ENCODE measurements at places on chromosomes 2 and 18.

- DNase-seq: peak; percentile 50
These were observed 14.1 kb upstream of the MEX3C start for GRCh38 chr18:51211552-51211951.

DNA sequence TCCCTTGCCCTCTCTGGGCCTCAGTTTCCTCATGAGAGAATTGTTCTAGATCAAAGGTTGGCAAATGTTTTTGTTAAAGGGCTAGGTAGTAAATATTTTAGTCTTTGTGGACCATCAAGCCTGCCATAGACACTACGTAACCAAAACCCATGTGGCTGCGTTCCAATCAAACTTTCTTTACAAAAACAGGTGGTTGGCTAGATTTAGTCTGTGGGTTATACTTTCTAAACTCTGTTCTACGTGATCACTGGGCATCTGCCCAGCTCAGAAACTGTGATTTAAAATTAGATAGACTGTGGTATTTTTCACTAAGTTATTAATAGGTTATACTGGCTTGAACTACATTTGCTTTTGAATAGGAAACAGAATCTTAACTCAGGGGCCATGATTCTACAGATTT, 149.8 kb upstream of the DCC start:
- no peak for DNase-seq

DNA sequence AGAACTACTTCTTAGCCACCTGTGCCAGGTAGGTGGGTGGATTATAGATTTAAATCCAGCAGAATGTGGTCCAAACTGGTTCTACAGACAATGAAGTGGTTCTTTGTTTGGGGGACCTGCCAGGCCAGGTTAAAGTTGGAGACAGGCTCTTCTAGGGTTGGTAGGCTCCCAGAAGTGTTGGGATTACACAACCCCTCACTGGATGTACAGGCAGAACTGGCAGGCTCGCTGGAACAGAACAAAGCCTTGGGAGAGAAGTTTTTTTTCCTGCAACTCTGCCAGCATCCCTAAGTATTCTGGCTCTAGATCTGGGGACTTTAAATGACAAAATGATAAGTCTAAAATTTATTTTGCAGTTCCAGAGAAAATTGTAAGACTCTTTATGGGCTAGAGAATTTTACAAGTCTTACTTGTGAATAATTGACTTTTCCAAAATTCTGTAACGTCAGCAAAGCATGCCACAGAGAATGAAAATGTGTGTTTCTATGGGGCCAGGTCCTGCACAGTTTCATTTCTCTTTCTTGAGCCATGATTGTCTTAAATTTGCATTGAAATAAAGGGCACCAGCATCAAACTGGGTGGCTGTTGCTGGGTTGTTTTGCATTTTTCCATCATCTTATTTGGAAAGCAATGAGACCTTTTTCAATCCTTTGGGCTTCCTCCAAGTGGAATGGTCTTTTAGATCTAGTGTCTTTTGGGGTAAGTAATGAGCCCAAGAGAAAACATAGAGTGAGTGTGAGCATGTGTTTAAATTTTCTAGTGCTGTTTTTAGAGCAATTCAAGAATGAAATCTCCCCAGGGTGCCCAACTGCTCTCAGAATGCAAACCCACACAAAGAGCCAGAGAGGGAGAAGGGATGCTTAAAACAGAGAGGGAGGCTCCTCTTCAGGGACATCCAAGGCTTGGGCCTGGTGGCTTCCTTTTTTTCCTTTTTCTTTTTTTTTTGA, 32.4 kb upstream of the ATL2 start:
- no peak for DNase-seq

GRCh38 chr2:196516564-196516963, 123.0 kb upstream of the CCDC150 start:
- DNase-seq: no peak

DNA sequence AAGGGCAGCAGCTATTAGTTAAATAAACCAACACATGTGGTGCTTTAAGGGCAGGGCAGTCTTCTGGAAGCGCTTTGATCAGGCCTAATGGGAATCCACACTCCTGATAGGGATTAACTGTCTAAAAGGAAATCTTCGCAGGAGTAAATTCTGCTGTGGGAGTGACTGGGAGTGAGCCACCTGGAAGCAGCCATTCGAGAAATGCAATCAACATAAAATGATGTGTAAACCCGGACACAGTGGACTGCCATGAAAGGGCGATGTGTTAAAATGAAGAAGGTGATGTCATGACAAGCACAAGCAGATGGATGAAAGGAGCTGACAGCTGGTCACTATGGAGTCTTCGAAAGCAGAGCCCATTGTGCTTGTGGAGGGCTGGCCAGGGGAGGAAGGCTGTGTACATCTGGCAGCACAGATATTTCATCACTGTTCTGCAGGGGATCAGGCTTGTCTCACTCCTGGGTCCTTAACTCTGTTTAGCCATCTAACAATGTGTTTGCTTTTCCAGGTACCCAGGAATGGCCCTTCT, 24.8 kb upstream of the GALNT14 start:
- no peak for DNase-seq

GRCh38 chr2:149021761-149022160, 16.7 kb upstream of the LYPD6B start:
- DNase-seq: no peak

DNA sequence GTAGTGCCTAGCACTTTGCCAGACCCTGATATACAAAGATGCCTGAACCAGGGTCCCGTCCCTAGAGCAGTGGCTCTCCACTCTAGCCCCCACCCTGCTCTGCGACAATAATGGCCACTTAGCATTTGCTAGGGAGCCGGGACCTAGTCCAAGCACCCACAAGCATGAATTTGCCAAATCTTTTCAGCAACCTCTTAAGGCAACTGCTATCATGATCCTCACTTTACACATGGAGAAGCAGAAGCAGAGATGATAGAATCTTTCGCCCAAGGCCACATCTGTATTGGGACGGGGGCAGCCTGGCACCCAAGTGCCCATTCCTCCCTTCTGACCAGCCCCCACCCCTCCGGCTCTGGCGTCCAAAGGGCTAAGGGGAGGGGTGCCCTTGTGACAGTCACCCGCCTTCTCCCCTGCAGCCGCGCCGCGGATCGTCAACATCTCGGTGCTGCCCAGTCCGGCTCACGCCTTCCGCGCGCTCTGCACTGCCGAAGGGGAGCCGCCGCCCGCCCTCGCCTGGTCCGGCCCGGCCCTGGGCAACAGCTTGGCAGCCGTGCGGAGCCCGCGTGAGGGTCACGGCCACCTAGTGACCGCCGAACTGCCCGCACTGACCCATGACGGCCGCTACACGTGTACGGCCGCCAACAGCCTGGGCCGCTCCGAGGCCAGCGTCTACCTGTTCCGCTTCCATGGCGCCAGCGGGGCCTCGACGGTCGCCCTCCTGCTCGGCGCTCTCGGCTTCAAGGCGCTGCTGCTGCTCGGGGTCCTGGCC, 13.0 kb downstream of the SIGLEC15 start:
- no peak for DNase-seq

DNA sequence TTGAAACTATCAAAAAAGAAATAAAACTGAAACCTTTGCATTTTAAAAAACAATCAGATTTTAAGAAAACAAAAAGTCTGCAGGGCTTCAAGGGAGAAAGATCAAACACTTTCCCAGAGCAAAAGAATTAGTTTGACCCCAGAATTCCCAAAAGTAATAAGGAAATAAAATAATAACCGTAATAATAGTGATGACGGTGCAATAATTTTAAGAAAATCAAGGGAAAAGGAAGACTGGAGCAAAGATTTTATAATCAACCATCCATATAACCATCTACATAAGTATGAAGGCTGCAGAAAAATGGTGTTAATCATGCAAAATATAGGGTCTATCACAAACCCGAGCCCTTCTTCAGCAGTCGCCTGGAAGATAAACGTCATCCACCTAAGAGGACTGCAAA, 634.8 kb downstream of the GALR1 start:
- DNase-seq: no peak

DNA sequence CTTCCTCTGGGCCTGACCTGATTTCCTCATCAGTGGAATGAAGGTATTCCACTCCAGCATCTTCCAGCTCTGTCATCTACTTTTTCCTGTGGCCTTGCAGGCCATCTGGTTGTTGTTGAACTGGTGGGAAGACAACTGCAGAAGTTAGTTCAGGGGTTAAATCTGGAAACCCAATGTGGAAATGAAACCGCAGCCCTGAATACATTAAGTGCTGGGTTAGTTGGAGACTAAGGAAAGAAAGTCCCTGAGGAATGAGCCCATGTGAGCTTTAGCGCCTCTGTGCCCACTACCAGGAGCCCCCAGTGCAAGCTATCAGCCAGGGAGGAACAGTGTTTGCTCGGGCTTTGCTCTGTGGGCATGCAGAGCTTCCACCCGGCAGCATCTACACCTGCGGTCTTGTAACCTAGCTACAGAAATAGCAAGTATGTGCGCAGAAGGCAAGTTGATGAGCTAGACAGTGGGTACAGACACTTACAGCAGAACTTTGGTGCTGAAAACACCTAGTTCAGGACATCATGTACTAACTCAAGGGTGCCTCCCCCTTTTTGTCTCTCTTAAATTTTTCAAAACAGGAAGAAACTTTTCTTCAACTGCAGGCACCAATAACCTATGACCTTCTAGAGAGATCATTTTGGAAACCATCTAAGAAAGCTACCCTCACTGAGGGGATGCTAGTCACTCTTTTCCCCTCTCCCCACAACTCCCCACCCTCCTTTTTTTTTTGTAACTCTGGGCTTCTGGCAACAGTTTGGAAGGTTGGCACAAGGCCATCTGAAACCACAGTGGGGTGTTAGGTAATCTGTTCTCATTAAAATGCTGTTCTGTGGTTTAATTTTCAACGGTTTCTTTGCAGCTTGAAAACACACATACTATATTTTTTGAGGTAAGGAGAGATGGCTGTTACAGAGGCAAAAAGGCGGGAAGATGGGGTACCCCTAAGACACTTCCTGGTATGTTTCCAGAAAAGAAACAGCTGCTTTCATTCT, 18.3 kb upstream of the CXCR4 start:
- DNase-seq: no peak

- peak; percentile 33 for DNase-seq
These were observed 27.1 kb upstream of the PTMA start for GRCh38 chr2:231680992-231681852.

DNA sequence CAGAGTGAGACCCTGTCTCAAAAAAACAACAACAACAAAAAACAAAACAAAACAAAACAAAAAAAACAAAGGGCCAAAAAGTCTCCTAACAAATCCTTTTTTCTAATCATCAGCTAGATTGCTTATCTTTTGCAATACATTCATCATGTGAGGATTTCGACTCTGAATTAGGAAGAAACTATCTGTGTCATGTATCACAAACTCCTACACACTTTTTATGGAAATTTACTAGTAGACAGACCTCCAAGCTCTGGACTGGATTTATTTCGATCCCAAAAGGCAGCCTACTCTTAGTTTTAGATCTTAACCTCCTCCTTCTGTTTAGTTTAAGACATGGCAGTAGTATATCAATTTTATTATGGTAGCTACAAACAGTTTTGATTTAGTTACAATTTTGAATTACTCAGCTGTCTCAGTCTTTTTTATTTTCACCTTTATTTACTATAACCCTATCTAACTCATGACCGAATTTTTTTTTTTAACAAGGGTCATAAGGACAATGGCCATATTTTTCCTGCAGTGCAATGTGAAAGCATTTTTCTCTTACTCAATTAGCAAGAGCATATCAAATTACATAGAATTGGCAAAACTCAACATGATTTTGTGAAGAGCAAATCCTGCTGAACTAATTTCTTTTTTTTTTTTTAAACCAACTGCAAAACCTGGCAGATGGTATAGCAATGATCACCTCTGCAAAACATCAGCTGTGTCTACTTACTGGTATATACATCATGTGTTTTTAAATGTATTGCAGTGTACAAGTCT, 10.7 kb upstream of the CCDC88A start:
- no peak for DNase-seq

GRCh38 chr18:79315596-79315995, 80.1 kb upstream of the NFATC1 start:
- no peak for DNase-seq

- no peak for DNase-seq
These were observed 92.7 kb upstream of the ETAA1 start for GRCh38 chr2:67304300-67304890.

GRCh38 chr2:69619725-69620124, 23.8 kb downstream of the AAK1 start:
- no peak for DNase-seq

DNA sequence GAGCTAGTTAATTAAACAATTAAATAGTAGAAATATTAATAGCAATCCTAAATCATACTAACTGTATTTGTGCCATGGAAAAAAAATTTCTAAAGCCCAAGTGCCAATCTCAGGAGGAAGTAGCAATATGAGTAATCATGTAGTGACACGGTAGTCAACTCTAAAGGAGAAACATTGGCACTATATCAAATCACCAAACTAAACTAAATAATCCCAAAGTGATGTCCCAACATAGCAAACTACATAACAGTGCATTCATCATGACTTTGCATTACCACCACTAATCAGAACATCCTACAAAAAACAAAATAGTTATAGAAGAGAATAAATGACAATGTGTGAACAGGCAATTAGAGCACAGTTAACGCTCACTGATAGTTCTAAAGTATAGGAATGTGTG, 195.1 kb downstream of the EXOC6B start:
- DNase-seq: peak; percentile 14

- peak; percentile 29 for DNase-seq
These were observed 4.0 kb downstream of the BAZ2B start for GRCh38 chr2:159612255-159612901.

DNA sequence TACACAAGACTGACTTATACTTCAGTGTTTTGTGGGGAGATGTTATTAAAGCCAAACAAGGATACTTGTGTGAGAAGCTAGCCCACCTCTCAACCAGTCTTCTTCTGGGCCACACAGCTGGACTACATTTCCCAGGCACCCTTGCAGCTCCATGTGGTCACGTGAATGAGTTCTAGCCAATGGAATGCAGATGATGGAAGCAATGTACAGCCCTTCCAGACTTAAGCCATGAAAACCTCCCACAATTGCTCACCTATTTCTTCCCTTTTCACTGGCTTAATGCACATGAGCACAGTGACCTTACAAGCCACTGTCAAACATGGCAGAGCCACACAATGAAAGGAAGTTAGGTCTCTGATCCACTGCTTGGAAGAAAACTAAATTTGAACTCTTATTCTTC, 20.4 kb upstream of the FEZ2 start:
- DNase-seq: peak; percentile 52

GRCh38 chr2:71070294-71071093, 2.0 kb downstream of the NAGK start:
- peak; percentile 28 for DNase-seq

GRCh38 chr18:31973929-31974546, 31.1 kb upstream of the TRAPPC8 start:
- DNase-seq: no peak

DNA sequence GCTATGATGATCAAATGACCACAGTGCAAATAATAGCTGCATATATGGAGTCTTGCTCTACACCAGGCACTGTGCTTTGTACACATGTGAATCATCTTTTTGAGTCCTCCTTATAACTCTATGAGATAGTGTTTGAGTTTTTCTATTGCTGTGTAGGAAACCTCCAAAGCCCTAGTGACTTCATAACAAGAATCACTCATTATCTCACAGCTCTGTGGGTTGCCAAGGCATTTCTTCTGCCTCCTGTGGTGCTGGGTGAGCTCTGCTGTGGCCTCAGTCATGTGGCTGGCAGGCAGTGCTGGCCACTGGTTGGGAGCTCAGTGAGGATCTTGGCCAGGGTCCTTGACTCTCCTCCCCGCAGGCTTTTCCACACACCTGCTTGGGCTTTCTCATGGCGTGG, 153.4 kb downstream of the CAPN13 start:
- DNase-seq: no peak
